ENCODE measurements at places on chromosomes 5 and 9. TPM values are rescaled to one million over a fixed set of nuclear protein-coding genes. Genes with fewer than 3 reads are reported as not detected.

The AK3 gene
- 56.1 TPM for polyA plus RNA-seq

The PCDHGA9 gene
- 1.4 TPM for polyA plus RNA-seq

The SLC35D2 gene
- 21.7 TPM for polyA plus RNA-seq

The FYB1 gene
- 0.87 TPM for polyA plus RNA-seq

The PKD2L2 gene
- polyA plus RNA-seq: not detected

The NEUROG1 gene
- not detected for polyA plus RNA-seq

The ELP1 gene
- polyA plus RNA-seq: 4.3 TPM

The SHOC1 gene
- polyA plus RNA-seq: not detected

The C9 gene
- not detected for polyA plus RNA-seq

The GLRX gene
- polyA plus RNA-seq: 68.6 TPM

The ZNF454 gene
- 1.5 TPM for polyA plus RNA-seq

The SPATA9 gene
- not detected for polyA plus RNA-seq

The RMND5B gene
- 38.9 TPM for polyA plus RNA-seq

The CERCAM gene
- 65.4 TPM for polyA plus RNA-seq

The NUTM2G gene
- not detected for polyA plus RNA-seq

The ZNF608 gene
- polyA plus RNA-seq: 4.3 TPM

The PDCD1LG2 gene
- 1.6 TPM for polyA plus RNA-seq

The BBLN gene
- 164 TPM for polyA plus RNA-seq

The FOXD4L6 gene
- not detected for polyA plus RNA-seq

The STPG3 gene
- polyA plus RNA-seq: not detected

The MARCOL gene
- not detected for polyA plus RNA-seq

The GNE gene
- 7.1 TPM for polyA plus RNA-seq

The ACOT12 gene
- not detected for polyA plus RNA-seq

The COL15A1 gene
- 6.3 TPM for polyA plus RNA-seq

The FOXD4L3 gene
- not detected for polyA plus RNA-seq

The UBE2D2 gene
- polyA plus RNA-seq: 102 TPM

All from aorta (tissue), 5 donors.